Muscle of back (tissue), 13 donors: ENCODE measurements at places on chromosomes 1 and 21.

GRCh38 chr1:81920245-81920740 is 119.6 kb downstream of the ADGRL2 start:
- peak; percentile 53 for DNase-seq

GRCh38 chr1:164557270-164557669 is 1.7 kb upstream of the PBX1 start:
- DNase-seq: no peak

- DNase-seq: no peak
These were observed 3.3 kb upstream of the PCBP3 start for GRCh38 chr21:45640001-45640887.

DNA sequence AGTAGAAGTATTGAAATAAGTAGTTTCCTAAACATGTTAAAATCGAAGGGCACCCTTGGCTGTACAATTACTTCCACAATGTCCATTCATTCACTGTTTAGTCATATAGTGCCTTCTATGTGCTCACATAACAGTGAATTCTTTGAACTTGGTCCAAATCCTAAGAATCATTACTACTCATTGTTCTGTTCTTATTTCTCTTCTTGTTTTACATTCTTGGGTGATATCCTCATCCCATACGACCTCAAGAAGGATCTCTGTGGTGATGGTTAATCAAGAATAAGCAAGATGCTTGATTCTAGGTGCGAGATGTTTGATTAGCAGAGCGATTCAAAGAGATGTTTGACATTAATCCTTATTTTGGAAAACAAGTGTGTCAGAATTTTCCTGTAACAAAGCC is 667.4 kb upstream of the ZP4 start:
- no peak for DNase-seq

DNA sequence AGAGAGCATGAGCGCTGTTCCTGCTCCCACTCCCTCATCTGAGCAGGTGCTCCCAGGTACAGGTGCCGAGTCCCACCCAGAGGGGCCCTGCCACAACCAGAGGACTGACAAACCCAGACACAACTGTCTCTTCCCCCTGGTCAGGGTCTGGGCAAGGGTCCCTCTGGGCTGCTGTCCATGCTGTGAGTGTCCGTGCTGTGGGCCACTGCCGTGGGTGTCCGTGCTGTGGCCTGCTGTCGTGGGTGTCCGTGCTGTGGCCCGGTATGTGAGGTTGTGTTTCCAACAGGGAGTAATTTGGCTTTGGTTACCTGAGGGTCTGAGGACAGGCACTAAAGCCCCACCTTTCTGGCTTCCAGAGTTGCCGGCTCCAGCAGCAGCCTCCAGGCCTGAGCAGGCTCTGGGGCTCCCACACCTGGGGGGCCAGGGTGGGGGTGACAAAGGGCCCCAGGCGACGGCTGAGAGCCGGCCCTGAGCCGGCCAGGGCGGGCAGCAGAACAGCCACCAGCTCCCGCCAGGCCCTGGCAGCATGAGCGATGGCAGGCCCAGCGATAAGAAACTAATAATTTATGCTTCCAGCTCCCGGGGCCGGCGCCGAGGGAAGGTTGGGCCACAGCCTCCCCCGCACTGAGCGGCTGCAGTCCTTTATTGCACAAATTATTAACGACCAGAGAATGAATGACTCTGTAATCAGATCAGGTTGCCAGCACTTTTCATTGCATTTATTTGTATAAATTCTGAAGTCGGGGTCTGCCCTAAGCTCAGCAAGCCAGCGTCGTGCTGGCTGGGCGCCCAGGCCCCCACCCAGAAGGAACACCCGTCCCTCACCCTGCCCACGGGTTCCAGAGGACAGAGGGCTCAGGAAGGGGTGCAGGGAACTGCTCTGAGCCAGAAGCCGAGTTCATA is 7.3 kb upstream of the SAMD11 start:
- no peak for DNase-seq

DNA sequence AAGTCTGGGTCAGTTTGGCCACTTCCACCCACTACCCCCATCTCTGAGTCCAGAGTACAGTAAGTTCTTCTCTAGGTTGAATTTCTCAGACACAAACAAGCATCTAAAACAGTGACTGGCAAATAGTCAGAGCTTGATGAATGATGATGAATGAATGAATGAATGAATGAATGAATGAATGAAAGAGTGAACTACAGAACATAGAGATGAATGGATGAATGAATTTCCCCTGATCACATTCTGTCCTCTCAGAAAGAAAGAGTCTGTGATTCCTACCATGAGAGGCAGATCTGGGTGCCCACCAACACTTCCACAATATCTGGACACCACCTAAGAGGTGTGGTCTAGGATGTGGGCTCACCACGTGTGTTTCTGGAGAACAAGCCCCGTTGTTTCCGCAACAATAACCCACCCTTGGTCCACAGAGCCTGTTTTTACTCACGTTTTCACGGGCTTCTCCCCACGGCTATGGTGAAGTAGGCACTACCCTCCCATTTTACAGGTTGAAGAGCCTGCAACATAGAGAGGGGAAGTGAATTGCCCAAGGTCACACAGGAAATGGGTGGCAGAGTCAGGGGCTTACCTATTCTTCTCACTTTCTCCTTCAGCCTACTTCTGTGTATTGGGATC is 40.2 kb upstream of the IFFO2 start:
- no peak for DNase-seq

- DNase-seq: no peak
These were observed 222.2 kb downstream of the C1orf94 start for GRCh38 chr1:34398916-34399275.

DNA sequence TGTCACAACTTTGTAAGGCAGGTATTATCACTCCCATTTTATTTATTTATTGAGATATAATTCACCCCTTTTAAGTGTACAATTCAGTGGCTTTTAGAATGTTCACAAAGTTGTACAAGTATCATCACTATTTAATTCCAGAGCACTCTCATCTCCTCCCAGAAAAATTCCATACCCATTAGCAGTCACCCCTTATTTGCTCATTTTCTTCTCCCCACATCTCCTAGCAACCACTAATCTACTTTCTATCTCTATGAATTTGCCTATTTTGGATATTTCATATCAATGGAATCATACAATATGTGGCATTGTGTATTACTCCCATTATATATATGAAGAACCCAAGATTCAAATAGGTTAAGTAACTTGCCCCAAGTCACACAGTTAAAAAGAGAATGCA is 7.0 kb downstream of the DSTYK start:
- DNase-seq: no peak

- no peak for DNase-seq
These were observed 10.0 kb downstream of the ARF1 start for GRCh38 chr1:228092342-228093049.

- DNase-seq: no peak
These were observed 14.4 kb upstream of the DIPK1A start for GRCh38 chr1:92975551-92976232.

DNA sequence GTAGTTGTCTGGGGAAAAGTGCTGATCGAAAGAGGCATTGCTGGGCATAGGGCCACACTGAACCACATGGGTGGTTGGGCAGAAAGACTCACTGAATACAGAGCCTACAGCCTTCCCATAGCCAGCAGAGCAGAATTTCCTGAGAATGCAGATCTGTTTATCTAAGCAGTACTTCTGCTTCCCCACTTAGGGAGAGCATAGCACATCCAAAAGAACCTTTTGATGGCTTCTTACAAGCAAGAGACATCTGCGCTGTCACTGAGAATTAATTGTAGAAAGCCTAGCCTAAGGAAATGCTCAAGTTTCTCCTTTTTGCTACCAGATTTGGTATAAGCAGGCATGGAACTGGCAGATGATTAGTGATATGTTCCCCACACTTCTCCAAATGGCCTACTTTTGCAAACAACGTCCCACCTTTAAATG is 13.0 kb upstream of the KLHDC8A start:
- no peak for DNase-seq

DNA sequence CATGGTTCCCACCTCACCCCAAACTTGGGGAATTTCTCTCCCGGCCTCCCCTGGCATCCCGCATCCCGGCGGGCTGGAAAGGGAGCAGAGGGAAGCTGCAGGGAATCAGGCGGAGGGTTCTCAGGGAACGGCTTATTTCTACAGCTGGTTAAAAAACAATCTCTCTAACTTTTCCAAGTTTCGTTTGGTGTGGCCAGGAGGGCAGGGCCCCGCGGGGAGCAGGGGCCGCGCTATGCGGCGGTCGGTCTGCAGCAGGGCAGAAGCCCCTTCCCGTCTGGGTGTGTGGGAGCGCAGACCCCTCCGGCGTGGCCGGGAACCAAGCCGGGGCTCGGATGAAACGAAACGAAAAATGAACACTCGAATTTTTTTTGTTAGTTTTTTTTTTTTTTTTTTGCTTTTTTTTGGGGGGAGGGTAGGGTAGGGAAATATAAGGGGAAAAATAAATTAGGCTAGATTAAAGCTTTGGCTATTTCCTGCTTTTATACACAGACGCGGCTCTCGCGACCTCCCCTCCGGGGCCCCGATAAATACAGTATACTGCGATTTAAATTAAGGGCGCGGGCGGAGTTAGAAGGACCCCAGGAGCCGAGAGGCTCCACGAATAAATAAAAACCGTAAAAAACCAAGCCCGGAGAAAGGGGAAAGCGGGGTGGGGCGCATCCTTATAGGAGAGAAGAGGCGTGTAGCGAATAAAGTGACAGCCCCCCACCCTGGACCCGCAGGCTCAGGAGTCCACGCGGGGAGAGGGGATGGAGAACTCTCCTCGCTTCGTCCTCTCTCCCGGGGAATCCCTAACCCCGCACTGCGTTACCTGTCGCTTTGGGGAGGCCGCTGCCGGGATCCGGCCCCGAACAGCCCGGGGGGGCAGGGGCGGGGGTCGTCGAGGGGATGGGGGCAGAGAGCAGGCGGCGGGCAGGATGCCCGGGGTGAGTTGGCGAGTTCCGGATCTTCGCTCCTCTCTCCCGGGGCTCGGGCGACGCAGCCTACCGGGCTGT is 2.1 kb downstream of the POU3F1 start:
- no peak for DNase-seq

GRCh38 chr1:46793126-46793525 is 5.7 kb upstream of the CYP4B1 start:
- no peak for DNase-seq

DNA sequence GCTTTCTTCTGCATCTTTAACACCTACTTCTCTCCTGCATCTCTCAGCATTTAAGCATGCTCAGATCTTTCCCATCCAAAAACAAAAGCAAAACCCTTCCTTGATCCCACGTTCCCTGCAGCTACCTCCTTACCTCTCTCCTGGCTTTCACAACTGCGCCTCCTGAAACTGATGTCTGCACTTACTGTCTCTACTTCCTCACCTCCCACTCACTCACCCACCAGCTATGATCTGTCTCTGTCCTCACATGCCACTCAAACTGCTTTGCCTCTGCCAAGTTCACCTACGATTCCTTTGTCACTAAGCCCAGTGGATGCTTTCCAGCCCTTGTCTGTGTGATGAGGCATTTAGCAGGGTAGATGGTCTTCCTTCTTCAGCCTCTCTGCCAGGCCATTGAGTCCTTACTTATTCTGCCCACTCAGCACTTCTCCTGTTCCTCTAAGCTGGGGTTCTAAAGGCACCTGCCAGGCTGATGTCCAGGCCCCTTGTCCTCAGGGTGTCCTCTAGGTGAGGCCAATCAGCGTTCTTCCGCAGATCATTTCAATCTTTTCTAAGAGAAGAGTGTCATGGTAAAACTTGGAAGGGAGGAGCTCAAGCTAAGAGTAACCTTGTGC is 10.0 kb upstream of the GJB3 start:
- no peak for DNase-seq

DNA sequence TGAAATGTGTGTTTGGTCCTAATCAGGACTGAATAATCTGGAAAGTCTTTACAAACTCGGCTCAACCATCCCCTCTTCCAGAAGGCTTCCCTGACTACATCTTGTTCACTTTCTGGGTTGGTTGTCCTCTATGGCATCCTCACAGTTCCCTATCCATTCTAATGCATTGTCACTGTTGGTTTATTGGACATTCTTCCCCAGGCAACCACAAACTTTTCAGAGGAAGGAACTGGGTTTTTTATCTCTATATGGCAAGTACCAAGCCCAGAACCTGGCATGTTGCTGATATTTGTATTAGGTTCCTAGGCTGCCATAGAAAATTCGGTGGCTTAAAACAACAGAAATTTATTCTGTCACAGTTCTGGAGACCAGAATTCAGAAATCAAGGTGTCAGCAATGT is 363.5 kb upstream of the ST6GALNAC5 start:
- DNase-seq: no peak

- DNase-seq: no peak
These were observed 3.1 kb downstream of the DNAJB4 start for GRCh38 chr1:78007677-78008341.

GRCh38 chr1:25697435-25698217 is 81.0 kb downstream of the MAN1C1 start:
- DNase-seq: no peak

GRCh38 chr1:155646307-155646706 is 36.3 kb downstream of the MSTO1 start:
- no peak for DNase-seq

- DNase-seq: no peak
These were observed 45.6 kb downstream of the UBR4 start for GRCh38 chr1:19164274-19165015.

GRCh38 chr1:201443747-201444146 is 22.2 kb upstream of the TNNI1 start:
- no peak for DNase-seq

- no peak for DNase-seq
These were observed 51.4 kb upstream of the RGL1 start for GRCh38 chr1:183753464-183753891.

DNA sequence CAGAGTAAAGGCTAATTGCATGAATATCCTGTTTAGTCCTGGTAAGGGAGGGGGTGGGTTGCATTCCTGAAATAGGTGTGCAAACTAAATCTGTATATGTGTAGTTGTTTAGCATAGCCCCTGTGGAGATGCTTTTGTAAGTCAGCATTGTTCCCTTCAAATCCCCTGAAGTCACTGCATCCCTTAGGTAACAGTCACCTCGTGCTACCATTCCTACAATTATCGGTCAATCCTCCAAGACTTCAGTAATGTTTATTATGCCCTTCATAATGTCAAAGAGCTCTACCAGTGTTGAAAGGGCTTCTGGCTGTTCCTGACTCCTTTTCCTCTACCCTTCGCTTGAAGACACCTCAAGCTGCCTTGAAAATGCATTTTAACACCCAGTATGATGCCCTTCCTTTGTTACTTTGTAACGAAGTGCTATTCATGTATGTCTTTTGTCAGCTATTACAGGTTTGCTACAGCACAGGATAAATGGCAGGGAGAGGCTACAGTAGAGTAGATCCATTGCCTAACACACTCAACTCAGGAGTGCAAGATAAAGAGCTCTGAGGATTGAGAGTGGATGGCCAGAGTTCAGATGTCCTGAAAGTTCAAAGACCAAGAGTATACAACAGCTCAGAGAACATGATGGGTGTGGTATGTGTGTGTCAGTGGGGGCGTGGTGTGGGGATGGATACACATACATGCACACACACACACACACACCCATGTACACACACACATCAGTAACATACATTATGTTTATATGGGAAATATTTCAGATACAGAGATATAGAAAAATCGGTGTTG is 27.4 kb upstream of the FOXD3 start:
- DNase-seq: no peak
